ENCODE measurements at places on chromosomes 13 and 19.

DNA sequence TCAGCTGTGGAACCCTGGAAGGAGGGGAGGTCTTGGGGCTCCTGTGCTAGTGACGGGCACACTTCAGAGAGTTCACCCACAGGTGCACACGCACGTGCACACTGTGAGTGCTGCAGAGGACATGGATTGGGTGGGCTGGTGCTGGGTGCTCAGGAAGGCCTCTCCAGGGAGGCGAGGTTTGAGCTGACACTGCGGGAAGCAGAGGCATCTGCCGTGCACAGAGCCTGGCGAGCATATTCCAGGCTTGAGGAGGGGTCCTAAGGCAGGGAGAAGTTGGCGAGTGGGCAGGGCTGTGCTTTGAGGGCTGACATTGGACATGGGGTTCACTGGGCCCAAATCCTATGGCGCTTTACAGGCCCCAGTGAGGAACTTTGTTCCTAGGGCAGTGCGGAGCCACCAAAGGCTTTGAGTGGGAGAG, 25.6 kb downstream of the CCDC8 start:
- DNase-seq: no peak

DNA sequence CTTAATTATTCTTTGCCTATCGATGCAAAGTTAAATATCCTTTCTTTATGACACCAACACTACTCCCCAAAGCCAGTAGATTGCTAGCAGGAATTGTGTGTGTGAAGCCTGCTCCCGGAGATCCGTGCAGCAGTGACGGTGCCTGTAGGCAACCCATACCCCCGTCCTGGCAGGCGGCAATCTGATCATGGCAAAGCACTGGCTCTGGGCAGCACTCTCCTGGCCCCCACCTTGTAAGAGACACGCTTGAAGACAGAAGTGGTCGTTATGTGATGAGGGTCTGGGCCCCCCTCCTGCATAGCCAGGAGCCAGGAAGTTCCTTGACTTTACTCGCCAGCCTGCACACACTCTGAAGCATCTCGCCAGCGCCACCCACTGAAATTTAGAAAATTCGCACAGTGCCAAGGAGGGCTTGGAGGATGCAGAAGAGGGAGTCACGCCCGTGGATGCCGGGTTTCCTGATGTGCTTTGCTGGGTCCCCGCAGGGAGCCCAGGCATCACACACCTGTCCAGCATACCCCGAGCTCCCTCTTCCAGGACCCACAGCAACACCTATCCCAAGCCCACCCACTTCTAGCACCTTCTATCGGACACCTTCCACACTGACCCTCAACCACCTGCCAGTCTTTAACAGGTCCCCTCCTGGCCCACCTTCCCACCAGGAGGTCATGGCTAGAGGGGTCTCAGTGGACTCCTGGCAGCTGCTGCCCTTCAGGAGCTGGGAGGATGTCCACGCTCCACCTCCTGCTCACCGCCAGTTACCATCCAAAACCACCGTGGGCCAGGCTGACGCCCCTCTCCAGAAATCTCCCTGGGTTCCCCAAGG, 54.5 kb downstream of the CEBPG start:
- no peak for DNase-seq

- no peak for DNase-seq
These were observed 244.2 kb downstream of the PCCA start for GRCh38 chr13:100333141-100333540.

- no peak for DNase-seq
These were observed 20.5 kb upstream of the C1QTNF9 start for GRCh38 chr13:24288870-24289269.

DNA sequence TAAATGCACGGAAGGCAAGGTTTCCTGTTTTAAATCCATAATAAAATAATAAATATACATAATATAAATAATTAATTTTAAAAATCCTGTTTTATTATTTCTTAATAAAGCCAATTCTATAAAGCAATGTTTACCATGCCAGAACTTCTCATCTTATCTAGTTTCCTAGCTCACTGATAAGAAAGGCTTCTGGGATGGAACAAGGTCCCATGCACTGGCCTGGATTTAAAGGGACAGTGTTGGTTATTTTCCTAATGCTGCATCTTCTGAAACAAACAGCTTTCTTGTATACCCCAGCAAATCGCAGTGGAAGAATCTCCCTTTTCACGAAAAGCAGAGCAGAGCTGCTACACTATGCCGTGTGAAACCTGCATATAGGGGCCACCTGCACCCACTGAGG, 68.8 kb downstream of the LNX2 start:
- DNase-seq: no peak

DNA sequence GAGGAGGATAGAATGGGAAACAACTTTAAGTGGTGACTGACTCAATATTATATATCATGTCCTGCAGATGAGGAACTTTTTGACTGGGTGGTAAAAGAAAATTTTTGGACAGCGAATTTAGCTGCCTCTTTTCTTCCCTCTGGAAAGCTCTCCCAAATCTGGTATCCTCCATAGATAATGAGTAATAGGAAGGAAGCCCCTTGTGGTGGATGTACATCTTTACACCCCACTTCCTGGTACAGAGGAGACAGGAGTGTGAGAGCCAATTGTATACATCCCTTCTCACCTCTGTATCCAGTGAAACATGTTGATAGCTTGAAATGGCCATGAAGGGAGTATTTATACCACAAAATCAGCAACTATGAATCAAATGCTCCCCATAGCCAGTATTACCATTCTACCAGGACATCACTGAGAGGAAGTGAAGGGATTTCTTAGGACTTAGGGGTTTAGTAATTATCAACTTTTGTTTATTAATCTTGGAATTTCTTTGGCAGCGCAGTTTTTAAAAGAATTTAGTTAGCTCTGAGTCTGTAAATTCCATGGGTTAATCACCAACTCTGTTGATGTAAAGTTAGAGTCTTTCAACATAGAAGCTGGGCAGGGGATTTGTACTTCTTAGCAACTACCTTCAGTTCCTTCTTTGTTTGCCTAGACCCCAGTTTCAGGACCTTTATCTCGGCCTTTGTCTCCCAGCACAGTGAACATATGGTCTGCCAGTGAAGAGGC, 17.0 kb upstream of the TDRD3 start:
- DNase-seq: no peak

DNA sequence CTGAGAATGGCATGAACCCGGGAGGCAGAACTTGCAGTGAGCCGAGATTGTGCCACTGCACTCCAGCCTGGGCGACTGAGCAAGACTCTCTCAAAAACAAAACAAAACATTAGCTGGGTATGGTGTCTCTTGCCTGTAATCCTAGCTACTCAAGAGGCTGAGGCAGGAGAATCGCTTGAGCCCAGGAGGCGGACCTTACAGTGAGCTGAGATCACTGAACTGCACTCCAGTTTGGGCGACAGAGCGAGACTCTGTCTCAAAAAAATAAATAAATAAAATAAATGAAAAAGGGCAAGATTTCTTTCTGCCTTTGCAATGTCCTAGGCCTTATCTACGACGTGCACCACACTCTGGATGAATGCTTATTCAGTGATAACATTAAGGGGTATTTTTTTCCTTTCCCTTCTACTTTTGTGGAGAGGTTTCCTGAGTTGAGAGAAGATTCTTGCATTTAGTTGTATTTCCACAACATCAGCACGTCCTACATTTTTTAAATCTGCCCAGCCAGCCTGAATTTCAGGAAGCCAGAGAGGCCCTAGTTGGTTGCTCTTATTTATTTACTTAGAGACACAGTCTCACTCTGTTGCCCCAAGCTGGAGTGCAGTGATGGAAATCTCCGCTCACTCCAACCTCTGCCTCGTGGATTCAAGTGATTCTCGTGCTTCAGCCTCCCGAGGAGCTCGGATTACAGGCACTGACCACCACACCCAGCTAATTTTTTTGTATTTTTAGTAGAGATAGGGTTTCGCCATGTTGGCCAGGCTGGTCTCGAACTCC, 26.1 kb upstream of the OR1M1 start:
- DNase-seq: no peak

DNA sequence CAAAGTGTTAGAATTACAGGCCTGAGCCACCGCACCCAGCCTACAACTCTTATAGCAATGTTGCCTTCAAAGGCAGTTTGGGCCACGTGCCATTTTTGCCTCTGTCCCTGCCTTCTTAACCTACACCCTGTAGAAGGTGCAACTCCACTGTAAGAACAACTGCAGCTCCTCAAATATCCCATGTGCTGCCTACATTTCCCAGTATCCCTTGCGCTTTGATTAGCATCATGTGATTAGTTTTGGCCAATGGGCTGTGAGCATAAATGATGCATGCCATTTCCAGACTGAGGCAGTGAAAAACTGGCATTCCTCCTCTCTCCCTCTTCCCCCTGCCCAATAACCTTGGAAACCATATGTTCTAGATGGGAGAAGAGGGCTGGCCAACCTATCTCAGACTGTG, 75.2 kb upstream of the MRI1 start:
- no peak for DNase-seq

DNA sequence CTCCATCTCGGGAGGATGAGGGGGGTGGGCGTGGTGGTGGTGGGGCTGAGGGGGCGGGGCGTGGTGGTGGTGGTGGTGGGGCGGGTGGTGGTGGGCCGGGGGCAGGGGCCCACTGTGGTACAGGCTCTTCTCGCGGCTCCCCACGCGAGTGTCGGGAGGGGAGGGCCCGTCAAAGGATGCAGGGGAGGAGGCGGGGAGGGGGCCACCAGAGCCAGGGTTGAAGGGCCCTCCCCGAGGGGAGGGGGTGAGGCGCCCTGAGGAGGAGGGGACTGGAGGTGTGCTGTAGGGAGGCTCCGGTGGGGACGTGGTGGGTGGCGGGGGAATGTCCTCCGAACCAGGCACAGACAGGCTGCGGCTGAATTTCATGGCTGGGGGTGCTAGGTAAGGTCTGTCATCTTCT, 19.6 kb downstream of the C19orf81 start:
- DNase-seq: no peak

DNA sequence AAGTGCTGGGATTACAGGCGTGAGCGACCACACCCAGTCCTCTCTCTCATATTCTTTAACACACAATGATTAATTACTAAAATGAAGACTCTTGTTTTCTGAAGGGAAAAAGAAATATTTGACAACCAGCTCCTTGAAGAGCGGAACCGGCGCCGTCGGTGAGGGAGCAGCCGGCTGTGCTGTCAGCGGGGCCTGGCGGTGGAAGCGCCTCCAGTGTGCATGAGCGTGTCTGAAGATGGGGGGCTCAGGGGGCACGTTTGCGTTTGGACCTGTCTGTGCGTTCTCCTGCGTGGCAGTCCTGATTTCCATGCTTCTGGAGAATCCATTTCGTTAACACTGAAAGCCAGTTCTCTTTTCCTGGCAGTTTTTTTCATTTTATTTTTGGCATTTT, 7.3 kb upstream of the NDUFS7 start:
- no peak for DNase-seq

DNA sequence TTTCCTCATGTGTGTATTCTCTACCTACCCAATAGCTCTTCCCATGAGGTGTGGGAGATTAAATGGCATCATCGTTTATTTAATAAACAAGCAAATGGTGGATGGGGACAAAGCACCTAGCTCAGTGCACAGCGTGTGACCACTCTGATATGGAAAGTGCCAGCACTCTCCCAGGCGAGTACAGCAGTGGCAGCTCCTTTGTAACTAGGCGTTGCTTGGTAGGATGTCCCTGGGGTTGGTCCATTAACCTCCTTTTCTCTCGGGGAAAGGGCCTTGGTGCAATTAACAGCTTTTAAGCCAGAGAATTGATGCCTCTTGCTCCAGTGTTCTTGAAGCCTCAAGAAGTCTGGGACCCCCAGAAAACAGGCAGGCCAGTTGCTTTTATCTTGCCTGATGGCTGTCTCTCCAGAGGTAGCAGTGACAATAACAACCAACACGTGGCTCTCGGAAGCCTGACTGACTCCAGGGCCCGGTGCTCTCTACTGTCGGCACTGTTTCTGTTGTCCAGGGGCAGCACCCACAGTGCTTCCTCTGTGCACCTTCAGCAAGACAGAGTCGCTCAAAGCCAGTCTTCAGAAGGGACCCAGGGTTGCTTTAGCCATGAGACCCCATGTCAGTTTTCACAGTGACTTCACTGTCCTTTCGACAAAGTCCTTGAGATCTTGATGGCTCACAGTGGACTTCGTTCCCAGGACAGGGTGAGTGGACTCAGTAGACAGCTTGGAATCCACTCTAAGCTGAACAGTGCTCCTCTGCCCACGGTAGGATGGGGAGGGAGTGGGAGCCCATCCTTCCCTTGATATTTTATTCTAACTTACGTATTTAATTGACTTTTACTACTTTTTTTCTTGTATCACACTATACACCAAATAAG, 33.9 kb upstream of the NPAS1 start:
- DNase-seq: no peak

DNA sequence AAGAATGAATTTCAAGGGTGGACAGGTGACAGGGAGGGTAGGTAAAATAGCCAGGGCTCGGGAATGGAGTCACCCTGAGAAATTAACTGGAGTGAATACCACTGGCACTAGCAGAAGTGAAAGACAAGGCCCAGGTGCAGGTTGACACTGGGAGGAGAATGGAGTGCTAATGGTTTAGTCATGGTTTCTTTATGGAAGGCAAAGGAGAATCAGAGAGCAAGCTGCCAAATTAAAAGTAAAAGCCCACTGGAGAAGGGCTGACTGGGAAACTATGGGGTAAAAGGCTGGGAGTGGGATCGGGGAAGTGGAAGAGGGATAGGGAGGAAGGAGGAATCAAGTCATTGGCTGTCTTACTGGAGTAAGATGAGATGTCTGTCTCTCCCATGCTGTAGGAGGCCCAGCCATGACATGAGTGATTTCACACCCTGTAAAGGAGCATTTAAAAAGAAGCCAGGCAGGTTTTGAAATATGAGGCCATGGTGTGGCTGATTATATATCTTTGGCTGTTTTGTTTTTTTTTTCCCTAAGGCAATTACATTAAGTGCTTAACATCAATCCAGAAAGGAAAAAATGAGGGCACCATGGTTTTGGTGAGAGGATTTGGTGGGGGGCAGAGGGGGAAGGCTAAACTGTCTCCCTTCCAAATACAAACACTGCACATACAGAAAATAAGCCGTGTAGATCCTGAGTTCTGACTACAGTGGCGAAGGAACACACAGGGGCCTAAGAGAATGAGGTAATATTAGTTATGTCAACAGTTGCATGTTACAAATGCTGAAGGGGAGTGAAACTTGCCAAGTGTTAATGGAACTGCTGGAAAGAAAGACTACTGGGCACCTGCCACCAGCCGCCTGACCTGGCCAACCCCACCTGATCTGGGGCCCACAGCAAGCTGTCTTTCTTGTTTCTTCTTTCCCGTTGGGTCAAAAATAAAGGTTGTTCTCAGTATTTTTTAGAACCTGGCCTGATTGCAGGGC, 183.5 kb upstream of the TSC22D1 start:
- DNase-seq: no peak

DNA sequence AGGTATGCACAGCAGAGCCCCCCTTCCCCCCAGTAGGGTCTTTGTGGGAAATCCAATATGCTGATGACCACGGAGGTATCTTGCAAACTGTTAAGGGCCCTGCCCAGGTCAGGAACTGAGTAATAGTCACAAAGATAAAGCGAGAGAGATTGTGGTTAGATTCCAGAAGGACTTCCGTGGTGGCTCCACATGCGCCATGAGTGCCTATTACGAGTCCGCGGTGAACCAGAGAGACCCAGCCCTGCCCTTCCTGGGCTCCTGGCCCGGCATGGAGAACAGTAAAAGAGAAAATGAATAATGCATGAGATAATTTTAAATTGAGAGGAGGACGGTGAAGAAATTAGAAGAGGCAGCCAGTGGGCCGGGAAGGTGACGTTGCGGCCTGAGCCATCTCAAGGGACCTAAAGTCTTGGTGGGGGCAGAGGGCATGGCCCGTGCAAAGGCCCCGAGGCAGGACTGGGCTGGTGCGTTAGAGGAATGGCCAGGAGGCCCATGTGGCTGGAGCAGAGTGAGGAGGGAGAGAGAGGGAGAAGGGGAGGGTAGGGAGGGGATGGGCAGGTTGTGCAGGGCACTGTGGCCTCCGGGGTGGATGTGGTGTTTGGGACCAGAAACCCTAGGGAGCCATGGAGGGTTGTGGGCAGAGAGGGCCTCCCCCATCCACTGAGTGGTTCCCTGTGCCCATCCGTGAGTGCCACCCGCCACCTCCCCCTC, 46.6 kb upstream of the NFIC start:
- DNase-seq: no peak

- no peak for DNase-seq
These were observed 8.5 kb upstream of the C1QTNF9B start for GRCh38 chr13:23905766-23906165.

Data from kidney capillary endothelial cell (primary cell).